LHCN-M2 (cell line): ENCODE measurements at places on chromosomes 2 and 18.

DNA sequence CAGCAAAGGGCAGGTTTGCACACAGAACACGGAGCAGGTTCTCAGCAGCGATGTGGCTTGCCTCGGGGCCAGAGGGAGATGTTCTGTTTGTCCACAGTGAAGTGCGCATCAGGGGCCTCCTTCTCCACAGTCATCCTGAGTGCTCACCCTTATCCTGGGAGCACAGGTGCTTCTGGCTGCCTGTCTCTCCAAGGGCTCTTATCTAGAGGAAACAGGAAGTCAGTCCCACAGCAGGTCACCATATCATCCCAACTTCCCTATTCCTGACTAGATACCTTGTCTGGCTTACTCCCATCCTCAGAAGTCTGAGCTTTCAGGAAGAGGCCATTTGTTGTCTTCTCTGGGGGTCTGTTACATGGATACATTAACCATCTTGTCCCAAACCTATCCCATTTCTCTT, at the start of gene CD207:
CD207 (minus strand) TSS at position 174 of the 400 bp plus-strand sequence; CDS start at position 134, 40 bp downstream.
- no peak for DNase-seq

DNA sequence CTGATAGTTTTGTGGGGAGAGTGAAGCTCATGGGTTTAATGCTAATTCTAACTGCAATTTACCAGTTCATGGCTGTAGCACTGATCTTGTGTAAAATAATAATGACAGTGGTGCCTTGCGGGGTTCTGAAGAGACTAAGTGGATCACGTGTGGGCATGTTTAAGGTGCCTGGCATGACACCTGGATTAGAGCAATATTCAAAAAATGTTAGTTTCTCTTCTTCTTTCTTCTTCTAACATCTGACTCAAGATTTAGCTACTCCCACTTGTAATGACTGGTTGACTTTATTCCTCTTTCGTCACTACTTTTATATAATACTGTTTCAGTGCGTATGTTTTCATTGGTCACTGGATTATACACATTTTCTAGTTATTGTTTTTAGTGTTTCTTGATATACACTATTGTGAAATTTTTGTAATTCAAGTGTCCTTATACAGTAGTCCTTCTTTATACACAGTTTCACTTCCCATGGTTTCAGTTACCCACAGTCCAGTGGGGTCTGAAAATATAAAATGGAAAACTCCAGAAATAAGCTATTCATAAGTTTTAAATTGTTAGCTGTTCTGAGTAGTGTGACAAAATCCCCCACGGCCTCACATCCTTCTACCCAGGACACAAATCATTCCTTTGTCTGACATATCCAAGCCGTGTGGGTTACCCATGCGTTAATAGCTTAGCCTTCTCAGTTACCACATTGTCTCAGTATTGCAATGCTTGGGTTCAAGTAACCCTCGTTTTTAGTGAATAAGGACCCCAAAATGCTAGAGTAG, 662.2 kb upstream of the CNTNAP5 start:
- DNase-seq: no peak

DNA sequence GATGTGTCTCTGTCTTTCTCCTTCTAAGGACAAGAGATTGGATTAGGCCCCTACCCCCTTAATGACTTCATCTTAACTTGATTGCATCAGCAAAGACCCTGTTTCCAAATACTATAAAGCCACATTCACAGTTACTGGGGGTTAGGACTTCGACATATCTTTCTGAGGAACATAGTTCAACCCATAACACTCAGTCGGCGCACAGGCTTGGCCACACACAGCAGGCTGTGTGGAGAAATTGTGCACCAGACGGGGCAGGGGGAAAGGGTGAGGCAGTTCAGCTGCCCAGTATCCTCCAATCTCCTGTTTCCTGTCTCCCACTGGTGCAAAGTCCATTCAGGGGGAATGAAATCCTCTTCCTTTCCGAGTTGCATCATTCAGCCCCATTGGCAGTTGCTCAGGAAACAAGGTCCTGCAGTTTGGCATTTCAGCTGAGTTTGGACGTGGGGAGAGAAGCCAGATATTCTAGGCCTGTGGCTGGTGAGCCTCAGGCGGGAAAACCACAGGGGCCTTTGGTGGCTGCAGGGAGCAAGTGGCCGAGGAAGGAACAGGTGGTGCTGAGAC, 9.4 kb upstream of the RAPGEF4 start:
- peak; percentile 53 for DNase-seq

DNA sequence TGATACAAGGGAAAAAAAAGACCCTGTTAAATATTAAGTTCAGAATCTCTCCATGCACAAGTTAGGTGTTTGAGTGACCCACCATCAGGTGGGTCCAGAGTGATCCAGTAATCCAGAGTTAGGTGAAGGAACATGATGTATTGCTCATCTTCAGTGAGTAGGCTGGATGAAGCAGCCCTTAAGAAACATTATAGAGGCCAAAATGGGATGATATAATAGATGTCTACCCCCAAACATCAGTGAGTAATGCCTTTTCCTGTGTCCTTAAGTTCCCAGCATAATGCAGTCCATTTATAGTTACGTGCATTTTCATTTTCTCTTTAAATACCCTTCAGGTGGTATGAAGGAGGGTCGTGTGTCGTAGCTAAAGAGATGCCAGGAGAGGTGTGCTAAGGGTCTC, 89.6 kb downstream of the MAP4K4 start:
- DNase-seq: no peak

- DNase-seq: no peak
Measured at GRCh38 chr2:230665263-230665691, 47.4 kb upstream of the CAB39 start.

- no peak for DNase-seq
Measured at GRCh38 chr2:127365211-127365643, 22.5 kb downstream of the MAP3K2 start.

DNA sequence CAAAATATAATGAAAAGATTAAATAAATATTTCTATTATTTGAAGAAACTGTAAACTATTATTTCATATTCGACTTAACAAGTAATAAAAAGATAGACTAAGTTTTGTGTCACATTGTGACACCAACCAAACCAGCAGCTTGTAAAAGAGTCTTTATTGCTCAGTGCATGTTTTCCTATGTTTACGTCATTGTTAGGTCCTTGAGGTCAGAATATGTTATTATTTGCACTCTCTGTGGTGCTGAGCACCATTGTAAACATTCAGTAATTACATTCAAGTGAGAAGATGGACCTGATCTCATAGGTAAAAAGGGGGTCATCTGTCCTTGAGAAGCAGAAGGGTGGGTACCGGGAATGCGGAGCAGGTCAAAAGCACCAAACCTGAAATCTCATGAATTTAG, 1999.1 kb upstream of the CELF4 start:
- no peak for DNase-seq

DNA sequence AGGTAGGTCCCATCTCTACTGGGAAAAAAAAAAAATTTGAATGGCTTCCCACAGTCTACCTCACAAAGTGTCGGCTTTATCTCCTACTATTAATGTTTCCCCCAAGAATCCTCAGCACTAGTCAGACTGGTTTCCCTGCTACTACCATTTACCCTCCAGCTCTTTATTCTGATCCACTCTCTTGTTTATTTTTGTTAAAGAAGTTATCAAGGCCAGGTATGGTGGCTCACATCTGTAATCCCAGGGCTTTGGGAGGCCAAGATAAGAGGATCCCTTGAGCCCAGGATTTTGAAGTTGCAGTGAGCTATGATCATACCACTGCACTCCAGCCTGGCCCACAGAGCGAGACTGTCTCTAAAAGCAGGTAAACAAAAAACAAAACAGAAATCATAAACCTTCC, 1275.3 kb downstream of the LRP1B start:
- DNase-seq: no peak

- DNase-seq: no peak
Measured at GRCh38 chr2:190435031-190435670, 27.0 kb downstream of the MFSD6 start.
